LHCN-M2 (cell line): ENCODE measurements at places on chromosomes 7 and 10. TPM values are rescaled to one million over a fixed set of nuclear protein-coding genes. Genes with fewer than 3 reads are reported as not detected.
A peak's percentile ranks its signal among the peaks of the same experiment; 100 is the strongest.

- no peak for DNase-seq
These were observed 108.0 kb upstream of the CREB5 start for GRCh38 chr7:28304290-28304689.

GRCh38 chr7:107045195-107045960 lies 873 bp downstream of the PRKAR2B start:
- no peak for DNase-seq

GRCh38 chr10:12432402-12433189 lies 83.2 kb downstream of the CAMK1D start:
- no peak for DNase-seq

DNA sequence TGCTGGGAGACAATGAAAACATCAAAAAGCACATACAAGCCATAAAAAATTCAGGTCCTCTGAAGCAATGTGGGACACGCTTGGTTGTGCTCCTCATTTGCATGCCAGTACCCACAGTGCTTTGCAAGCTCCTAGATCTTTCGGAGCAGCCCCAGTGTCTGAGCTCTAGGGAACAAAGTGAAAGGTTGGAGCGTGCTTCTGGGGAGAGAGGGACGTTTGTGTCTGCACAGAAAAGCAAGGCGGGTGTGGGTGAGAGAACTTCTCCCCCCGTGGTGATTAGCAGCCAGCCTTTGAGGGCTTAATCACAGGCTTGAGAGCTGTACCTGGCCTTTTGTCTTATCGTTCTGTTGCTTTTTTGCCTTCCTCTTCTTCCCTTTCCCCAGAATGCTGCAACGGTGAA lies 76.7 kb upstream of the HABP2 start:
- no peak for DNase-seq

DNA sequence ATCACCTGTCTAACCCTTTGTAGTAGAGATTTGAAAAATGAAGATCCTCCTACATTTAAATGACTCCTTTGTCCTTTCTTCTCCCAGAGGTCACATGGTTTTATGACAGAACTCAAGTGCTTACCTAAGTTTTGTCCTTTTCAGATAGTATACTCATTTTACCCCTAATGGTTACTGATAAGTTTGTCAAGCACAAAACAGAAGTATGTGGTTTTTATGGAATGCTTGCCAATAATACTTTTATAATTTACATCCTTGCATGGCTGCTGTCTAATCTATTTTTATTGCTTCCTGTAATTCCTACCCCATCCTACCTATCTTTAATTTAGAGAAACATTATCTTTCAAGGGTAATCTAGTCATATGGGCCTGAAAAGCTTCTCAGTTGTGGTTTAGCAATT lies 37.5 kb downstream of the HELLS start:
- no peak for DNase-seq

DNA sequence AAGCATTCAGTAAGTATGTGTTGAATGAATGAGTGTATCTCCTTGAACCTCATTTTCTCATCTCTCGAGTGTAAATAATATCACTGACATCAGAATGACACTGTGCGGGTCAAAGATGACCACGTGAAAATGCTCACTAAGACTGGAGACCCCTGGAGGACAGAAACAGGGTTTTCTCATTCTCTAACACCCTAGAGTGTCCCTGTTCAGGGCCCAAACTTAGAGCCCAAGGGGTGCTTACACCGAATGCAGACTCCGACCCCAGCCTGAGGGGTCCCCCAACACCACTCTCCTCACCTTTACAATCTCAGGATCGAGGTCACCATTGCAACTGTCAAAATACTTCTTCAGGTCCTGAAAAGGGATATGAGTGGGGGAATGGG lies 1.4 kb downstream of the CDK5 start:
- DNase-seq, result peak; percentile 25

DNA sequence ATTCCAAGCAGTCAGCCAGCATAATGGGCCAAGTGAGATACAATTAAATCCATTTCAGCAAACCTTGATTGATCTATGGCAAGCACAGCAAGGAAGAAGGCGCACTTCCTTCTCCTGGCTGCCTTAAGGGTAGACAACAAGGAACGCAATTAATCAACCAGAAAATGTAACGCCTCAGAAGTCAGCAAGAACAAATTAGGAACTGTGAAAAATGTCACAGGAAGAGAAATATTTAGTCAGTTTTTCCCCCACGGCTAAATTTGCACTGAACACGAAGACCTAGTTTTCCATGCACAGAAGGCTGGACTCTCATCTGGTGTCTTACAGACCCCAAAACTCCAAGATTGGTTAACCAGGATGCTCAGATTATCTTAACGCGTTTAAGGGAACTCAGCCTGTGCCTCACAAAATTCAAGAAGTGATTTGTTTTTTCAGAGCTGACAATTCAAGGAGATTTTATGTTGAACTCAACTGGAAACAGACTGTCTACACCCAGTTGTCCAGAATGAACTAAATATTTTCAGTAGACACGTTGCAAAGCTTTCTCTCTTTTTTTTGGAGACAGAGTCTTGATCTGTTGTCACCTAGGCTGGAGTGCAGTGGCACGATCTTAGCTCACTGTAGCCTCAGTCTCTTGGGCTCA lies 14.2 kb downstream of the SNX8 start:
- no peak for DNase-seq

- DNase-seq, result peak; percentile 40
These were observed 43.7 kb upstream of the NXPH1 start for GRCh38 chr7:8389593-8390261.

DNA sequence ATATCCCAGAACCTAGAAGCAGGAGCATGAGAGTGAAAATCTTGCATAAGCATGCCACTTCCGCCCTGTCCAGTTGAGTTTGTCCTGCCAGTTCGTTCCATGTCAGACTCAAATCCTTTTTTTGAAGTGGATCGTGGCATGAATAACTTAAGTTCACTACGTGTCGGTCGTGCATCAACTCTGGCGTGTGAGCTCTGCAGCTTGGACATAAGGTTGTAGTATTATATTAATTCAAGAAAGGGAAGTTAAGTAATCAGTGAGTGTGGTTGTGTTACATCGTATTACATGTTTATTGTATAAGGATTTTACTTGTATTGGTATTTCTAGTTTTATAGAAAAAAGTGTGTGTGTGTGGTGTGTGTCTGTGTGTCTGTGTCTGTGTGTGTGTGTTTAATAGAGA lies 23.0 kb downstream of the CDC123 start:
- DNase-seq, result no peak

- DNase-seq, result peak; percentile 61
These were observed 780.6 kb downstream of the INHBA start for GRCh38 chr7:40922316-40922670.

Gene RNF133
- 0.13 TPM in 1 of 2 replicates, not detected in the other for total RNA-seq

Gene HGF
- total RNA-seq, result 11.5 and 13.0 TPM in 2 replicates

Gene AKR1C4
- total RNA-seq, result not detected in 2 replicates

Gene CHN2
- not detected in 2 replicates for total RNA-seq

Gene SEM1
- total RNA-seq, result 19.6 and 39.0 TPM in 2 replicates

Gene NOM1
- total RNA-seq, result 13.7 and 17.4 TPM in 2 replicates
